DND-41 (cell line): ENCODE measurements at places on chromosomes 12 and 14.

- no peak for DNase-seq
Observed at GRCh38 chr12:84730561-84731162, 181.9 kb downstream of the SLC6A15 start.

DNA sequence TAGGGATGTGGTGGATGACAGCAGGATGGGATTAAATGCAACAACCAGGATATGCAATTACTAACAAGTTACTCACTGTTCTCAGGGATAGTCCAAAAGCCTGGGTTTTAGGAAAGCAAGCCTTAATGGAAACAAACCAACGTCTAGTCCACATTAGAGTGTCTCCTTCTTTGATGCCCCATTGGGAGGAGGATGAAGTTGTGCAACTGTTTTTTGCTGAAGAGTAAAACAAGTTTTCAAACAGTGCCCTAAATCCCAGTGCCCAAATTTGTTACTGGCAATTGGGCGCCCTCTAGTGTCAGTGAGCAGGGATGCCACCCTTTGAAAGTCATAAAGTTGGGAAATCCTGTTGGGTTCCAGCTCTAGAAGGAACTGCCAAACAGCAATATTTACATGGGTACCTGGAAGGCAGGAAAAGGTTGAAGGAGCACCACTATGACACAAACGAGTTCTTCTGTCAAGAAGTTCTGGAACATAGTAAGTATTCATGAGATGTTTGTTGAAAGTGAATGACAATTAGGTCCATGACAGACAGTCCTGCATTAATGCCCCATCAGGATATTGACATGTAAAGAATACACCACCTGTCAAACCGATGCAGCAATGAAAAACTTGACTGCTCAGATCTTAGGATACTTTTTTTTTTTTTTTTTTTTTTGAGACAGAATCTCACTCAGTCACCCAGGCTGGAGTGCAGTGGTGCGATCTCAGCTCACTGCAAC is 11.1 kb upstream of the DPF3 start:
- DNase-seq = peak; percentile 66

DNA sequence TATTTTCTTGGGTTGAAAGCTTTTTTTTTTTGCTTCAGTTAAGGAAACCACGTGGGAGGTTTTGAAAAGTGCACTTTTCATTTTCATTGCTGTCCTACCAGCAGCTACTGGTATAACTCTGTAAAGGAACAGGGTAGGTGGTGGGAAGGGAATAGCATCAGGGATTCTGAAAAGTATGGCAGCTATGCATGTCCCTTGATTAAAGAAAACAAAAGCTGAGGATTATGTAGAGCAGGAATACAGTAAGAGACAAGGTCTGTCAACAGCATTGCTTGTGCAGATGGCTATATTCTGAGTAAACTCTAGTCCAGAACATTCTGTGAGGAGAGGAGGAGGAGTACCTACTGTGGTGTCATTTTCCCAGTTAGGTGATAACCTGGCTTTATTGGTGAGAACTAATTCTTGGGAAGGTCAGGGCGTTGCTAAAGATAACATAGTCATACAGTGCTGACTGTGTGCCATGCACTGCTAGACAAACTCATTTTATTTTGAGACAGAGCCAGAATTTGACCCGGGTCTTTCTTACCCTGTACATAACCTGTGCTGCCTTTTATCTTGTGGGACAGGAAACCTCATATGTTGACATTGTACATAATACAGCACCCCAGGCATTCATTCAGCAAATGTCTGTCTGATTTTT is 80.3 kb upstream of the TRAF3 start:
- DNase-seq = no peak

- DNase-seq = no peak
Observed at GRCh38 chr12:76866726-76867125, 12.1 kb downstream of the CSRP2 start.

- DNase-seq = no peak
Observed at GRCh38 chr12:90916516-90916915, 38.5 kb downstream of the CCER1 start.

GRCh38 chr14:20631023-20631879 is 10.2 kb downstream of the OR6S1 start:
- peak; percentile 24 for DNase-seq

GRCh38 chr12:62581288-62582064 is 114.8 kb downstream of the MON2 start:
- DNase-seq = no peak
